Mesothelial cell of epicardium (in vitro differentiated cells): ENCODE measurements at places on chromosomes 3 and 15. TPM values are rescaled to one million over a fixed set of nuclear protein-coding genes. Genes with fewer than 3 reads are reported as not detected.

The FGF12 gene
- 0.97 to 1.2 TPM (median 1.0 TPM) in 3 replicates for total RNA-seq

- DNase-seq = no peak
Measured at GRCh38 chr3:157922614-157923013, 183.6 kb downstream of the SHOX2 start.

DNA sequence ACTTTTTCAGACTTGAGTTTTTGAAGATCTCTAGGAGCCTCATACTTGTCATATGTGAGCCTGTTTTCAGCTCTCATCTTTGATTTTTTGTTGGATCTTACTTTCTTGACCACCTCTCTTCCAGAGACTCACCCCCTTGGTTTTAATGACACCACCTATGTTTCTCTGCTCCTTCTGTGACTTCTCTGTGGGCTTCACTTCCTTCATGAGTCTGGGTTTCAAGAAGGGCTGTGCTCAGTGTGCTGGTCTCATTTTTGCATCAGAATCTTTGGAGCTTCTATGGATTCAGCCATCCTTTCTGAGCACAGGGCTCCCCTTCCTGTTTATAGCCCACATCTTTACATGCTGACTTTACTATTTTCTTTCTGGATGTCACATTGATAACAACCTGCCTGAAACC lies 17.7 kb downstream of the PPM1L start:
- DNase-seq = no peak

GRCh38 chr15:51260202-51260601 lies 78.2 kb downstream of the CYP19A1 start:
- DNase-seq = no peak

DNA sequence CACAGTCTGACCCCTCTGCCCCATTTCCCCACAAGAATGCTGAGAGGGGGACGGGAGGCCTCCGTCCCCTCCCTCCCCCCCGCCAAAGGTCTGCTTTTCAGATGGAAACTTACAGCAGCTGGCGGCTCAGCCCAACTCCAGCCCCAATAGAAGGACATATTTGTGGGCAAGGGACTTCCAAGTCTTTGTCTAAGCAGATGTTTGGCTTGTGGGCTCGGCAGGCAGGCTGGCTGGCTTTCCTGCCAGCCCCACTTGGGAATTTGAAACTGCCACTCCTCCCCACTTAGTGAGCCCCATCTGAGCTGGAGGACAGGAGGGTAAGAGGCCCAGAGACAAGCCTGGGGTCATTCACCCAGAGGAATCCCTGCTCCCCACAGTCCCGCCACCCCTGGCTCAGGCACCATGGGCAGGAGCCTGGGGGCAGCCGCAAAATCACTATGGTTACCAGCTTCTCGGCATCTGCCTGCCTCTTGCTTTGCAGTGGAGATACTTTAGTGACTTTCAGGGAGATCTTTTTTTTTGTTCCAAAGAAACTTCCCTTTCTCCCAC lies 53.6 kb downstream of the LMCD1 start:
- no peak for DNase-seq

DNA sequence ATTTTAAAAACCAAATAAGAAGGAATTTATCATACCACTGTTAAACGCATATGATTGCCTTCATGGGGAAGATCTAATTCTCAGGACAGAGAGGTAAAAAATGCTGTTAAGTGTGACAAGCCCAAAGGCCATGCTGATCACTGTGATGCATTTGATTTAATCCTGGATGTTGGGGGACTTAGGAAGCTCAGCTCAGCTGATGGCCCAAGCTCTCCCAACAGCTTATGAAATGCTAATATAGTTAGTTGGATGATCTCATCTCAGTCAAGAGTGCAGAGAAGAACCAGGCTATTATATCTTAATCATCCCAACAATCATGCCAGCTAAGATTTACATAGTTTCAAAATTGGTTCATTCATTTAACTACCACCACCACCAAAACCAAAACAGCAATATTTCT lies 340.0 kb downstream of the IL20RB start:
- DNase-seq = no peak
